Activated naive CD8-positive, alpha-beta T cell treated with anti-CD3 and anti-CD28 coated beads, Interleukin-2, amount 10 ng/mL, durations not matched to agents 7 days and 5 days (primary cell): ENCODE measurements at places on chromosomes 3 and 15. TPM values are rescaled to one million over a fixed set of nuclear protein-coding genes. Genes with fewer than 3 reads are reported as not detected.

GRCh38 chr3:195059471-195060216 is 211.3 kb downstream of the XXYLT1 start:
- no peak for DNase-seq

- DNase-seq, result no peak
These were observed 51.9 kb downstream of the SERPINI1 start for GRCh38 chr3:167787440-167787839.

OCA2 gene
- total RNA-seq, result not detected

IQSEC1 gene
- total RNA-seq, result 59.5 TPM

DNA sequence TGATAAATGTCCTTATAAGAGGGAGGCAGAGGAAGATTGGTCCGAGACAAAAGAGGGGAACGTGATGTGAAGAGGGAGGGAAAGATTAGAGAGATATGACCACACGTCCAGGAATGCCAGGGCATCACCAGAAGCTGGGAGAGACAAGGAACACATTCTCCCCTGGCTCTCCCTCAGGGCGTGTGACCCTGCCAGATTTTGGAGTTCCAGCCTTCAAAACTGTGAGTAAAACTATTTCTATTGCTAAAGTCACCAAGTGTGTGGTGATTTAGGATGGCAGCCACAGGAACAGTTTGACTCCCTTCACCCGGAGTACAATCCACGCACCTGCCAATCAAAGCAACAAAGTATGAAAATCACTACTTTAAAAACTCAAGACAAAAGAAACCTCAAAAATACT is 32.1 kb upstream of the TJP1 start:
- no peak for DNase-seq

MORC1 gene
- not detected for total RNA-seq

DNA sequence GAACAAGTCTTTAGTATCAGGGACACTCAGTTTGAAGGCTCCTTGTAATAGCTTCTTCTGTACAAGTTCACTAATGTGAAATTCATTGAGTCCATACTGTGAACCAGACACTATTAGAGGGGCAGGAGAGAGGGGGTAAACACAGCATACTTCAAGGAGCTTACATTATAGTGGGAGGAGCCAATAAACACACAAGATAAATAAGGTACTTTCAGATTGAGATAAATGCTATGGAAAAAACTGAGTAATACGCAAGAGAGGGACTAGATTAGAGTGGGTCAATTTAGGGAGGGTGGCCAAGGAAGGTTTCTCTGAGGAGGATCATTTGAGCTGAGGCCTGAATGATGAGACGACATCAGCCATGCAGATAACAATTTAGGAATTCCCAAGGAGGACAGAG is 3.1 kb upstream of the AKAP13 start:
- no peak for DNase-seq

DNA sequence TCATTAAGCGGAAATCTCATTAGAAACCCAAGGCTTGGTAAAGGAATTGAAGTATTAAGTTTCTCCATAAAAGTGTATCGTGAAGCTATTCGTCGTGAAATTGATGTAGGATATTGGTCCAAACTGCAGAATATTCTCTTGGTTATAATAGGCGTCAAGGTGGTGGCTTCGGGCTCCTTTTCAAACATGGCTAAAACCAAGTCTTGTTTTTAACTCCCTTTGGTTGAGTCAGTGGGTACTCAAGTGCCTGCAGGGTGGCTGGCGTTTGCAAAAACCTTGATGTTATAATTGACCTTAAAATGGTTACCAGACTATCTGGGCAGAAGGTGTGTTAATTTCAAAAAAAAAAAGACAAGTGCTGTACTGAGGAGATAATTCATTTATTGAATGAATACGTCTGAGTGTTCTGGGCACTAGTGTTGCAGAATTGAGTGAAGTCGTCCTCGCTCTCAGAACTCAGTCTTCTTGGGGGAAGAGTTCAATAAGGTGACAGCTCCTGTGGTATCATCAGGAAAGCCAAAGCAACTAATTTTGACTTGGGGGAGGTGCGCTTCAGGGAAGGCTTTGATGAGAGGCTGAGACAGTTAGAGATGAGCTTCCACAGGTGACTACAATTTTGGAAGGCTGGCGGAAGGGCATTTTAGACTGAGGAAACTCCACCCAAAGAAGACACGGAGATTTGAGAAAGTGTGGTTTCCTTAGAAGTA is 1.5 kb downstream of the UBE2Q2 start:
- no peak for DNase-seq

PLSCR5 gene
- not detected for total RNA-seq

ANKRD63 gene
- not detected for total RNA-seq

GRCh38 chr3:188646592-188646991 is 492.6 kb downstream of the LPP start:
- DNase-seq, result no peak

- DNase-seq, result no peak
These were observed 191.7 kb downstream of the NR1D2 start for GRCh38 chr3:24136624-24137310.

- DNase-seq, result no peak
These were observed 79.0 kb downstream of the IGF1R start for GRCh38 chr15:98727115-98728040.

STAB1 gene
- total RNA-seq, result 10.5 TPM
